ENCODE measurements at places on chromosomes 5 and 9.
A peak's percentile ranks its signal among the peaks of the same experiment; 100 is the strongest.

GRCh38 chr9:128054087-128054486, 13.0 kb downstream of the NAIF1 start:
- no peak for DNase-seq

GRCh38 chr5:14071433-14071832, 71.7 kb upstream of the TRIO start:
- DNase-seq: no peak

GRCh38 chr5:179568721-179569120, 18.4 kb downstream of the RUFY1 start:
- DNase-seq: no peak

DNA sequence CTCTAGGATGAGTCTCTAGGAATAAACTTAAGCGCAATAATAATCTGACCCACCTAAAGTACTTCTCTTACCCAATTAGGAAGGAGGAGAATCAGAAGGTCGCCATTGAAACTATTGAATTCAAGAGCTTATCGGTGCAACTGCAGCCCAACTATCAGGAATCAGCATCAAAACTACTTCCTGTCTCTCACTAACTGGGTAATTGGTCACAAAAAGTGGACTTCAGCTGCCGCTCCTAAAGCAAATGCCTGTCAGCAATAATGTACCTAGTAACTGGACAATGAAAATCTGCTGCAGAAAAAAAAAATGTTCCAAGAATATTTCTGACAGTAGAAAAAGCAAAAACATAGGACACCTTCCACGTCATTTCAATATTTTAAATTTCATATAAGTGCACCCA, 3.3 kb downstream of the OR1L8 start:
- DNase-seq: no peak

- DNase-seq: no peak
These were observed 61.3 kb upstream of the MOCS2 start for GRCh38 chr5:53170746-53171349.

DNA sequence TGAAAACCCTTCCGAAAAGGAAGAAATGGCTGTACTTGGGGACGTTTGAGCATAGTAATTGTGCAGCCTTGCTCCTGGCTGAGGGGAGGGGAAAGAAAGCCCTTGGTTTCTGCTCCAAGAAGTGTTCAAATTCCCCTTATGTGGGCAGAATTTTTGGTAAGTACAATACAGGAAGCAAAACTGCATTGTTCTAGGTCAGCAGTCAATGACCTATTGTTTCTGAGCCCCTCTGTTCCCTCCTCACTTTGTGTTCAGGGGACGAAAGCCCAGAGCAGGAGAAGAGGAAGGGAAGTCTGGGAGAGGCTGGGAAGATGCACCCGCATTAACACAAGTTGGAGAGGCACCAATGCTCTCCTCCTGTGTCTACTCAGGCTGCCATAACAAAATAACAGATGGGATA, 11.9 kb downstream of the BASP1 start:
- DNase-seq: no peak

DNA sequence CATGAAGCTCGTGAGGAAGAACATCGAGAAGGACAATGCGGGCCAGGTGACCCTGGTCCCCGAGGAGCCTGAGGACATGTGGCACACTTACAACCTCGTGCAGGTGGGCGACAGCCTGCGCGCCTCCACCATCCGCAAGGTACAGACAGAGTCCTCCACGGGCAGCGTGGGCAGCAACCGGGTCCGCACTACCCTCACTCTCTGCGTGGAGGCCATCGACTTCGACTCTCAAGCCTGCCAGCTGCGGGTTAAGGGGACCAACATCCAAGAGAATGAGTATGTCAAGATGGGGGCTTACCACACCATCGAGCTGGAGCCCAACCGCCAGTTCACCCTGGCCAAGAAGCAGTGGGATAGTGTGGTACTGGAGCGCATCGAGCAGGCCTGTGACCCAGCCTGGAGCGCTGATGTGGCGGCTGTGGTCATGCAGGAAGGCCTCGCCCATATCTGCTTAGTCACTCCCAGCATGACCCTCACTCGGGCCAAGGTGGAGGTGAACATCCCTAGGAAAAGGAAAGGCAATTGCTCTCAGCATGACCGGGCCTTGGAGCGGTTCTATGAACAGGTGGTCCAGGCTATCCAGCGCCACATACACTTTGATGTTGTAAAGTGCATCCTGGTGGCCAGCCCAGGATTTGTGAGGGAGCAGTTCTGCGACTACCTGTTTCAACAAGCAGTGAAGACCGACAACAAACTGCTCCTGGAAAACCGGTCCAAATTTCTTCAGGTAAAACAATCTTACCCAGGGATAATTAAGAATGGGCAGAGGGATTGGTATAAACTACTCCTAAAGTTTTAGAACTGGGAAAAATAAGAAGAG, 12.9 kb downstream of the ITGA1 start:
- DNase-seq: peak; percentile 21

DNA sequence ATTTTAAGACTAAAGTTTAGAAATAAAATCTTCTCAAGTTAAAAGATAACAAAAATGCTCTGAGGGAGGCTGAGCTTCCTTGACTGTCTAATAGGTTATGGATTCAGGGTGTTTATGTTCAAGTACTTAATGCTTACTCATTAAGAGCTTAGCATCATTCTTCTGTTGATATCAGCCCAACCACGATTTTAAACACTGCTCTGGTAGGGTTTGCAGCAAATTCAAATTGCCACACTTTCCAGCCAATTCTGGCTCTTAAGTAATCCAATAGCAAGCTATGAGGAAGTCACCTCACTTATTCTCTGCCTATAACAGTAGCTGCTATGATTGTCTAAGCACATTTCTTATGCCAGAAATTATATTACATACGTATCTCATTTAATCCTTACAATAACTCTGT, 191.0 kb upstream of the KIF2A start:
- no peak for DNase-seq

- DNase-seq: no peak
These were observed 1168.1 kb downstream of the TAF11L14 start for GRCh38 chr5:18802336-18802735.

Data from posterior cingulate gyrus (tissue), 11 donors.